GM12892 (cell line): ENCODE measurements at places on chromosomes 1 and 21.

- no peak for DNase-seq
Measured at GRCh38 chr1:8025671-8026144, 401 bp downstream of the ERRFI1 start.

DNA sequence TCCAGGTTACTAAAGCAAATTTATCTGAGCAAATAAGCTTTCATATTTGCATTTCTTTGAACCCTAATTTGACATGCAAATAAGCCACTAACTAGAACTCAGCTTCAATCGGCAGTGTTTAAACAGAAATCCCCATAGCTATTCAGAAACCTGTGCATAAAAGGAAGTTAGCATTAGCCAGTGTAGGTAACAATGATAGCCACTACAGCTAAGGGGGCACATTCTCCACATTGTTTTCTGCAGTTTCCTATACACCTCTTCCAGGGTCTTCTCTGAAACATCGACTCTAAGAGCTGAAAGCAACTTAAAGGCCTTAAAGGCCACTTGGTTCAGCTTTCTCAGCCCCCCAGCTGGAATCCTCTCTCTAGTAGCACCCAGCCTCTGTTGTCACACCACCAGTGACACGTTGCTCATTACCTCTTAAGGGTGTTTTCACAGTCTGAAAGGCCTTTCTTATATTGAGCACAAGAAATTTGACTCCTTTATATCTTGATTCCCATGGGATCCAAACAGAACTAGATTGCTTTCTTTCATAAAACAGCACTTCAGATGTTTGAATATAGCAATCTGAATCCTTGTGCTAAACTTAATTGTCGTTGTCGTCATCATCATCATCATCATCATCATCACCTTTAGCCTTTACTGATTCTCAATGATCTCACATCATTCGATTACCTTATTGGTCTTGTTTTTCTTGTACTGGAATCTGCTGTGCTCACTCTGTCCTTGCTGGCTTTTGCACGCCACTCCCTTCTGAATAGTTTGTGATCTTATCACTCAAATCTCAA lies 93.9 kb upstream of the DAB1 start:
- no peak for DNase-seq

GRCh38 chr1:208256091-208256490 lies 11.9 kb upstream of the PLXNA2 start:
- no peak for DNase-seq

DNA sequence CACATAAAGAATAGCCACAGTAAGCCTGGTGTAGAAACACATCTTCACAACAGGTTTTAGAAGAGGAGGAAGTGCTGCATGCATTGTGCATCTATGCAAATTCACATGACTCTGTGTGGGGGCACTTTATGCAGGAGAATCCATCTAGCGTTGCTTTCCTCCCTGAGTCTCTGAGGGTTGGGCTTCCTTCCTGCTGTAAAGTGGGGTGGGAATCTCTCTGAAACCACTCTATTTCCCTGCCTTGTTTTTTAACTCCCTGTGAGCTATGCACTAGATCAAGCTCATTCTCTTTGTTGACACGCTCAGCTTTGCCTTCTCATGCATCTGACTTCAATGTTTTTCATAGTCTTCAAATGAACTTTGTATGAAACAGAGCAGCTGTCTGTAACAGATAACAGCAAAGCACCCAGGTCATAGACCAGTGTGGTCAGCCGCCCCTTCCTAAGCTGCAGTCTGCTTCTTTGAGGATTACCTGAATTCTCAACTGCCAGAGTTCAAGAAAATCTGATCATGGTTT lies 102.7 kb upstream of the DPH5 start:
- DNase-seq = no peak

DNA sequence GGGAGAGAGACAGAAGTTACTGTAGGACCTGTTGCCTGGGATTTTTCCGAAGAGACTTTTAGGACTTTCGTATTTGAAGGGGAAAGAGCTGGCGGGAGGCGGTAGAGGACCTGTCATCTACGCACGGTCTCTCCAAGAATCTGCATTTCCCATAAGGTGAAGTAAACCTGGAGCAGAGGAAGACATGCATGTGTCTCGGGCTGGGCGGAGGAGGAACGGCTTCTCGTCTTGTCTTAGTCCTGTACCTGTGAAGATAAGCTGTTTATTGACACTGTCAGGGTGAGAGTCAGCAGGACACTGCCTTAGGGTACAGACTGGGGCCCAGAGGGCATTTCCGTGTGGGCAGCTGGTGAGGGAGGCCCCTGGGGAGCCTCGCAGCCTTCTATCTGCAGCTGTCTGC lies 123.4 kb upstream of the COL6A1 start:
- DNase-seq = no peak

GRCh38 chr1:245762396-245762910 lies 607.7 kb downstream of the KIF26B start:
- DNase-seq = no peak

- DNase-seq = no peak
Measured at GRCh38 chr1:29383746-29384371, 147.5 kb downstream of the PTPRU start.
